ENCODE measurements at places on chromosomes 3 and 15.

- no peak for DNase-seq
These were observed 140.4 kb downstream of the NEK10 start for GRCh38 chr3:27228805-27229204.

DNA sequence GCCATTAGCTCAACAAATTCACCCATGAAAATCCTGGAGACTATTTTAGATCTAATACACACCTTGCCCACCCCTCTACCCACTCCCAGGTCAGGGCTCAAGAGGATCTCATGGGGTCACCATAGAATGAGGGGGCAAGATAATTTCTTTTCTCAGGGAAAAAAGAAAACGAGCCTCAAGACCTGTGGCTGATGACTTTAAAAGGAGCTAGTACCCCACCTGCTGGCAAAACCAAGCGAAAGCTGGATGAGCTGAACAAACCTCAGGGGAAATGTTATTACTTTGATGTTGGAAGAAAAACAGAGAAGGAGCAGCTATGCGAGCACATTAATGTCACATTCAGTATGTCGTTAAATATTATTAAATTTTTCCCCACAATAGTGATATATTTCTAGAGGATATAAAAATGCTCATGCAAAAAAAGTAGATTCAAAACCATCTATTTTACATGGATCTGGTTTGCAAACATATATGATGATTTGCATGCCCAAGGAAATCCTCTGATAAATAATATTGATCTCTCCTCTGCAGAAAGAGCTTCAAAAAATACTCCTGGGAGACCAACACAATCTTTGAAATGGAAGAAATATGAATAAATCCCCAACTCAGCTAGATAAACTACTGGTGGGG is 37.7 kb downstream of the PLD1 start:
- peak; percentile 79 for DNase-seq

- no peak for DNase-seq
These were observed 112.5 kb upstream of the THBS1 start for GRCh38 chr15:39468331-39468730.

- DNase-seq: no peak
These were observed 25.3 kb downstream of the MEF2A start for GRCh38 chr15:99590913-99591646.

DNA sequence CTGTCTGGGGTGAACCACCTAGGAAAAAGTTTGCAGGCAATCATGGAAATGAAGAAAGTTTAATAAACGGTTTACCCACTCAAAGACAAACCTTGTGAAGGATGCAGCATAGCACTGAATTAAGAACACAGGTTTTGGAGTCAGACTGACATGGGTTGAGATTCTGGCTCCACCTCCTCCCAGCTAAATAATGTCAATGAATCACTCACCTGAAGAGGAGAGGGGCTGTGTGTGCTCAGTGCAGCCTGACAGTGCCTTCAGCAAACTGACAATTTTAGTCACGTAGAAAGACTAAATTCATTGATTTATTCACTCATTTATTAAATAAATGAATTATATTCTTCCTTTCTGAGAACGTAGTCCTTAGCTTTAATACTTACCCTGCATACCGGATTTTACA is 18.9 kb downstream of the NR1I2 start:
- no peak for DNase-seq

DNA sequence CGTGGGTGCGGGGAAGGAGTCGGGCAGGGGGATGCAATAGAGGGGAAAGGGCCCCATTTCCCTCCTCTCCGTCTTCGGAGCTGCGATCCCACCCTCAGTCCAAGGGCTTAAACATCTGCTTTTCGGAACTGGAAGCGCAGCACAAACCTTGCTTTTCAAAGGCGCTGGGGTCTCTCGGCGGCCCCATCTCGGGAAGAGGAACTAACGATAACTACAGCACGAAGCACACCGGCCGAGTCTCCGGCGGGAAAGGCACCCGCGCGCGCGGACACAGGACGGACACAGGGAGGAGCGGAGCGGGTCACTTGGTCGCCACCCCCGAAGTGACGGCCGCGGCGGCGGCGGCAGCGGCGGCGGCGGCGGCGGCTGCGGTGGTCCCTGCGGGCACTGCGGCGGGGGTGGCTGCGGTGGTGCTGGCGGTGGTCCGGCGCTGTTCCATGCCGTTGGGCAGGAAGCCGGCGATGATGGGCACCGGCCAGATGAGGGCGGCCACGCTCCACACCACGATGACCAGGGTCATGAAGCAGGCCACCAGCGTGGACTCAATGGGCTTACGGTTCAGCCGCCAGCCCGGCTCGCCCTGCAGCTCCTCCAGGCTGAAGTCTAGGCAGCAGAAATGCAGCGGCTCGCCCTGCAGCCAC is 1.1 kb downstream of the TMEM158 start:
- peak; percentile 86 for DNase-seq

DNA sequence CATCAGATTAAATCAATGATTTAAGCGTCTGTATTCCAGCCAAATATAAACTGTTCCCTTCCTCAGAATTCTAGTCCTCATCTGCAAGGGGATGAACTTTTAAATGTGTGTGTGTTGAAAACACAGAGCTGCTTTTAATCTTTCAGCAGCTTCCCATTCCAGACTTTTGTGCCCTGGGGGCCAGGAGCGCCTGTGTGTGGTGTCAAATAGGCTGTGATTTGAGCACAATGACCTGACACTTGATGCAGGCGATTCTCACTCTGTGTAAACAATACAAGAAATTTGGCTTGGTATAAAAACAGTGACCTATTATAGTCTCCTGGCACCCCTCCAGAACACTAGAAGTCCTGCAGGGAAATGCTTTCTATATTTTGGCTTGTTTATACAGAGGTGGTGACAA is 274.6 kb upstream of the ROPN1 start:
- no peak for DNase-seq

- no peak for DNase-seq
These were observed 194.8 kb downstream of the ATP10A start for GRCh38 chr15:25668236-25668795.

- no peak for DNase-seq
These were observed 49.9 kb downstream of the TRANK1 start for GRCh38 chr3:36894914-36895313.

GRCh38 chr15:101286471-101287114 is 8.5 kb downstream of the SNRPA1 start:
- no peak for DNase-seq

DNA sequence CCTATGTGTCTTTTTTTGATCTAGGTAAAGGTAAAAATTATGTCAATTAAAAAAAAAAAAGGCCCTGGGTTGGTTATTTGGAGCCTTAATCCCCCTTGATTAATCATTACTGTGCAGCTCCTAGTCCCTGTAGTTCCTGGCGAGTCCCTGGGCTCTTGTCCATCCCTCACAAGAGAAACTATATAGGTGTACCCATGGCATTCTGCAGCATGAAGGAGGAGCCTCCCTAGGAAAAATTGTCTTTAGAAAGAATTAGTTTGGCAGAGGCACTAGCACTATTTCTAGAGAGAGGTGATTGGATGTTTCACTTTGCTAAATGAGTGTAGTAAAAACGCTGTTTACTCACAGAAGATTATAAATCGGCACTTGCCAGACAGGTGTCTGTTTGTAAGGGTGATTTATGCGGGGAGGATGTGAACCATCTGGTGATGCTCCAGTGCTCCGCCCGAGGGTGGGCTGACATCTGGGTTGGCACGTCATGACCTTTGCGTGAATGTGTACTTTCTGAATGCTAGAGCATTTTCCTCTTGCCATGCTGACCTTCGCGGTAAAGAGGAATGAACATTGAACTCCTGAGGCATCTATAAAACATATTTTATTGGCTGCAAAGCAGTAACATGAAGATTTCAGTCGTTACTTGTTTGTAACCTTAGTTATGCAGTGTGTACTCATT is 12.6 kb downstream of the PLCL2 start:
- no peak for DNase-seq

DNA sequence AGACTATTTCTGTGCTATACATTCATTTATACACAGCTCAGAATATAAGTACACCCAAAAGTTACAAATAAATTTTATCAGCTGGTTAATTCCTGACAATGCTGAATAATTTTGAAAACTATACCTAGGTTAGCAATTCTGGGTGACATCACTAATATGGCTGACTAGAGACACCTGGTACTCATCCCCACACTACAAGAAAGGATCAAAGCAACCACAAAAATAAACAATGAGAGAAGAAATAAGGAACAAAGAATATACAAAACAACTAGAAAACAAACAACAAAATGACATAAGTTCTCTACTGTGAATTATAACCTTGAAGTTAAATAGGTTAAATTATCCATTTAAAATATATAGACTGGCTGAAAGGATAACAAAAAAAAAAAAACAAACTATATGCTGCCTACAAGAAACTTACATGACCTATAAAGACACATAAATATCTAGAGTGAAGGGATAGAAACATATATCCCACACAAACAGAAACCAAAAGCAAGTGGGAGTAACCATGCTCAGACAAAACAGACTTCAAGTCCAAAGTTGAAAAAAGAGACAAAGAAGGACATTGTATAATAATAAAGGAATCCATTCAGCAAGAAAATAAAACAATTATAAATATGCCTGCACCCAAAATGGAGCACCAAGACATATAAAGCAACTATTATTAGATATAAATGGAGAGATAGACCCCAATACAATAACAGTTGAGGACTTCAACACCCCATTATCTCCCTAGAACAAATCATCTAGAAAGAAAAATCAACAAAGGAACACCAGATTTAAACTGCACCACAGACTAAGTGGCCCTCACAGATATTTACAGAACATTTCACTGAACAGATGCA is 57.8 kb downstream of the IMPG2 start:
- no peak for DNase-seq

DNA sequence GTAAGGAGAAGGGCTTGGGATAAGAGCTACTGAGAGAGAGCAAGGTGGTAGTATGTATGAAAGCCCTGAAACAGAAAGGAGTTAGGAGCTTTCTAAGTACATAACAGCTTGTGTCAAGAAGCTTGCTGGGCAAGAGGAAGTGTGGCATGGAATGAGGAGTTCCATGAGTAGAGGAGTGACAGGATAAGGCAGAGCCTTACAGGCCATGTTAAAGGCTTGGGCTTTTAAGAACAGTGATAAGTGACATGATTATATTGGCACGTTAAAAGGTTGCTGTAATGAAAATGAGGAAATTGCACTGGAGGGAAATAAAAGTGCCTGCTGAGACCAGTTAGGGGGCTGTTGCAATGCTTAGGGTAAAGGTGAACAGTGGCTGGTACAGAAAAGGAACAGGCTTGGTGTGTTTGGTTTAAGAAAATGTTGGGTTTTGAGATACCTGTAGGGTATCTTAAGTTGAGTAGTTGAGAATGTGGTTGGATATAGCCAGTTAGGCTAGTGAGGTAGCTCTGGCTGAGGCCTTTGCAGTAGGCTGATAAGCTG is 49.0 kb downstream of the MEF2A start:
- DNase-seq: peak; percentile 15

- DNase-seq: no peak
These were observed 44.6 kb downstream of the CD47 start for GRCh38 chr3:108046247-108046646.

DNA sequence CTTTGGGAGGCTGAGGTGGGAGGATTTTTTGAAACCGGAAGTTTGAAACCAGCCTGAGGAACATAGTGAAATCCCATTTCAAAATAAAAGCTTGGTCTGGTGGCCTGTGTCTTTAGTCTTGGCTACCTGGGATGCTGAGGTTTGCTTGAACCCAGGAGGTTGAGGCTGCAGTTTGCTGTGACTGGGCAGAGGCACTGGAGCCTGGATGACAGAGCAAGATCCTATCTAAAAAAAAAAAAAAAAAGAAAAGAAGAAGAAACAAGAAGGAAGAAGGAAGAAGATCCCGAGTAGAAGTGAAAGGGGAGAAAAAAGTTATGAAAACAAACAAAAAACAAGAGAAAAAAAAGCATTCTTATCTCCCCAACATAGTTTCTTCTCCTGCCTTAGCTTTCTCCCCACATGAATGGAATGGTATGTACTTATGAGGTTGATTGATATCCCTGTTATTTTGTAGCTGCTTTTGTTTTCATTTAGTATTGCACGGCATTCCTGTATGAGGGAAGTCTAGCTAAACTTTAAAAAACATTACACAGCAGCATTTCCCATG is 42.4 kb downstream of the TMEM40 start:
- no peak for DNase-seq

GRCh38 chr15:67366904-67367303 is 112.3 kb downstream of the IQCH start:
- no peak for DNase-seq

DNA sequence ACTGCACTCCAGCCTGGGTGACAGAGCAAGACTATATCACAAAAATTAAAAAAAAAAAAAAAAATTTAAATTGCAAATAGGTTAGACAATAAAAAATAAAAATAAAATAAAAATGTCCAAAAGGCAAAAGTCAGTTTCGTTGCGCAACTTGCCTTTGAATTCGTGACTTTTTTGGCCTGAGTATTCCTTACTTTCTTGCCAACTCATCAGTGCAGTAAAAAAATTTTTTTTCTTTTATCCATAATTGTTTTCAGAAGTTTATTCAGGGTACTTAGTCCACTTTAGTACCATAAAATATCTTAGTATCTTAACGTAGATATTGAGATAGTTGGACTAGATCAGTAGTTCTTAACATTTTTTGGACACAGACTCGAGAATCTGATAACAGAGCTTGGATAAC is 22.4 kb upstream of the CILP start:
- no peak for DNase-seq

DNA sequence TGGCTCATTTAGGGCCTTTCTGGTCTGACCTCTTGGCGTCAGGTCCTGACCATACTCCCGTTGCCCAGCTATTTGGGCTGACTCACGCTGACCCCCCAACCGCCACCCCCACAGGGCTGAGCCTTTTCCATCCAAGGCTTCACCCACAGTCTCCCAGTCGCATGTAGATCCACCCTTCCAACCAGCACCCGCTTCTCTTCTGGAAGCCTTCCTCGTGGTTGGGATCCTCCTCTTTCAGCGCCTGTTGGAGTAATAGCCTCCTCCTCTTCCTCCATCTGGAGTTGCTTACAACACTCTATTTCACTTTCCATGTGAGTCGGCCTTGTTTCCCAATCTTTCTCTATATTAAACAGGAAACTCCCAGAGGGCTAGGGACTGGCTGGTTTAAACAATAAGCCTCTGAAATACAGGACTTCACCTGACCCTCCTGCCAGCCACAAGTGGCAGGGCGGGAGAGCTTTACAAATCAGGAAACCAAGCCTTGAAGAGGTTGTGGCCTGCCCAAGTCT is 2.1 kb upstream of the ALAS1 start:
- DNase-seq: no peak

- no peak for DNase-seq
These were observed 17.6 kb downstream of the ASB14 start for GRCh38 chr3:57274845-57275244.

DNA sequence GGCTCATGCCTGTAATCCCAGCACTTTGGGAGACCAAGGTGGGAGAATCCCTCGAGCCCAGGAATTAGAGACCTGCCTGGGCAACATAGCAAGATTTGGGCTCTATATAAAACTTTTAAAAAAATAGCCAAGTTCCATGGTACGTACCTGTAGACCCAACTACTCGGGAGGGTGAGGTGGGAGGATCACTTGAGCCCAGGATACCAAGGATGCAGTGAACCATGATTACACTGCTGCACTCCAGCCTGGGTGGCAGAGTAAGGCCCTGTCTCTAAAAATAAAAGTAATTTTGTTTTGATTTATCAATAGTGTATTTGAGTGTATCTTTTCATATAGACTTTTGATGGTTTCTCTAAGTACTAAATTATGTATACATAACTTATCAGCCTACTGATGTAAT is 63.1 kb downstream of the LSM3 start:
- no peak for DNase-seq
